ENCODE measurements at places on chromosomes 16 and 17.

DNA sequence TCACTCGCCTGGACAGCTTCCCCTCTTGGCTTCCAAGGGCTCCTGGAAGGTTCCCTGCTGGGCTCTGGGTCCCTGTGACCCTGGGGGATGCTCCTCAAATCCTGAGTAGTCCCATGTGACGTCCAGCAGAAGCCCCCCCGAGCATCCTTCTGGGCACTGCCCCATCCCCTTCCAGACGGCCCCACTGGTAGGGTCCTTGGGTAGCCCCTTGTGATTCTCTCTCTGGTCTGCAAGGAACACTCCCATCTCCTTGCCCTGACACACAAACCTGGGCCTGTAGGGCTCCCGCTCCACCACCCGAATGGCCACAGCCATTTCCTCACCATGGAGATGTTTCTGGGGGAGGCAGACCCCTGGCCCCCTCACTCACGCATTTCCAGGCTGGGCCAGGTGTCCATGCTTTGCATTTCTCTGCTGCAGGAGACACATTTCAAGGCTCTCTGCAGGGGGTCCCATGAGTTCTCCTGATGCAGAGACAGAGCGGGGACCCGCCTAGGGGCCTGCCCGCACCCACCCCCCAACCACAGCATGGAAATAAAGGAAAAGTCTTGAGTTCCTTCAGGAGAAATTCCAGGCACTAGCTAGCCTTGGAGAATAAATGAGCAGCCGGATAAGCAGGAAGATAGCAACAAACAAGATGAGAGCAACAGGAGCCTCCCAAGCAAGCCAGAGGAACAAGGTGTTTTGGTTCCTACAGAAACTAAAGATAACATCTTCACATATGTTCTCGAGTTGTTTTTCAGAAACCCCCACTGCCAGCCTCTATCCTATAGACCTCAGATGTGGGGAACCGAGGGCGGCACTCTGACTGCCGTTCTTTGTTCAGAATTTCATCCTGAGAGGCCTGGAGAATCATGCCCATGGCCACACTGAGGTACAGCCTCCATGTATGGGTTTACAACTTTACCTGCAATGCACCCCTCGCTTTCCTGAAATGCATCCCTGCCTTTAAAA is 128.8 kb downstream of the MGAT5B start:
- no peak for DNase-seq

GRCh38 chr17:61536422-61536955 is 54.5 kb downstream of the NACA2 start:
- no peak for DNase-seq

DNA sequence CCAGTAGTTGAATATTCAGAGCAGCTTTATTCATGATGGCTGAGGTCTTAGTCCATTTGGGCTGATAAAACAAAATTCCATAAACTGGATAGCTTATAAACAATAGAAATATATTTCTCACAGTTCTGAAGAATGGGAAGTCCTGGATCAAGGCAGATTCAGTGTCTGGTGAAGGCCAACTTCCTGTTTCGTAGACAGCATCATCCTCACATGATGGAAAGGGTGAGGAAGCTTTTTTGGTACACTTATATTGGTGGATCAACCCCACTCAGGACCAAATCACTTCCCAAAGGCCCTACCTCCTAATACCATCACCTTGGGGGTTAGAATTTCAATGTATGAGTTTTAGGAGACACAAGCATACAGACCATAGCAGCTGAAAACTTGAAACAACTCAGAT is 224.2 kb downstream of the CYB561 start:
- DNase-seq, result no peak

- DNase-seq, result peak; percentile 82
Measured at GRCh38 chr16:88857728-88858339, 907 bp downstream of the TRAPPC2L start.

- DNase-seq, result no peak
Measured at GRCh38 chr17:63925615-63926014, 6.5 kb downstream of the CD79B start.

DNA sequence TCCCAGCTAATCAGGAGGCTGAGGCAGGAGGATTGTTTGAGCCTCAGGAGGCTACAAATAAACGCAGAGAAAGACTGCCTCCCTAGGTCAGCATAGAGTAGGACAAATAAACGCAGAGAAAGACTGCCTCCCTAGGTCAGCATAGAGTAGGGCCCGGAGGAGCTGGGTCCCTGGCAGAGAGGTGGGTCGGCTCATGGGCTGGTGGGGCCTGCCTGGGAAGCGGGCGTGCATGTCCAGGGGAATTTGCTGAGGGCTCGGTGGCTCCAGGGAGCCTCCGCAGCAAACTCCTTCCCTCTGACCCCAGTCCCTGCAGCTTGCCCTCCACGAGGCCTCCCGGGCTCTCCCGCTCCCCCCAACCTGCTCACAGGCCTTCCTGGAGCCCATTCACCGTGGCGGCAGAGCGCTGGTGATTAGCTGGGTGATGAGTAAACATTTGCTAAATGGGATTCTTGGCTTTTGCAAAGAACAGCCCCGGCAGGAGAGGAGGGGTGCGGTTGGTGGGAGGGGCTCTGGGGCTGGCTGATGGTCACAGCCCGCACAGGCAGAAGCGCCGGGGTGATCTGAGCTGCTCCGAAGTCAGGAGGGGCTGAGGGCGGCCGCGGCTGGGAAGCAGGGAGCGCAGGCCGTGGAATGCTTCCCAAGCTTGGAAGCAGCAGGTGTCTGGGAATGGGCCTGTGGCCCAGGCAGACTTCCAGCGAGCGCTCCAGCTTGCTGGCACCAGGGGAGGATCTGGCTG is 93.1 kb downstream of the RTN4RL1 start:
- no peak for DNase-seq

DNA sequence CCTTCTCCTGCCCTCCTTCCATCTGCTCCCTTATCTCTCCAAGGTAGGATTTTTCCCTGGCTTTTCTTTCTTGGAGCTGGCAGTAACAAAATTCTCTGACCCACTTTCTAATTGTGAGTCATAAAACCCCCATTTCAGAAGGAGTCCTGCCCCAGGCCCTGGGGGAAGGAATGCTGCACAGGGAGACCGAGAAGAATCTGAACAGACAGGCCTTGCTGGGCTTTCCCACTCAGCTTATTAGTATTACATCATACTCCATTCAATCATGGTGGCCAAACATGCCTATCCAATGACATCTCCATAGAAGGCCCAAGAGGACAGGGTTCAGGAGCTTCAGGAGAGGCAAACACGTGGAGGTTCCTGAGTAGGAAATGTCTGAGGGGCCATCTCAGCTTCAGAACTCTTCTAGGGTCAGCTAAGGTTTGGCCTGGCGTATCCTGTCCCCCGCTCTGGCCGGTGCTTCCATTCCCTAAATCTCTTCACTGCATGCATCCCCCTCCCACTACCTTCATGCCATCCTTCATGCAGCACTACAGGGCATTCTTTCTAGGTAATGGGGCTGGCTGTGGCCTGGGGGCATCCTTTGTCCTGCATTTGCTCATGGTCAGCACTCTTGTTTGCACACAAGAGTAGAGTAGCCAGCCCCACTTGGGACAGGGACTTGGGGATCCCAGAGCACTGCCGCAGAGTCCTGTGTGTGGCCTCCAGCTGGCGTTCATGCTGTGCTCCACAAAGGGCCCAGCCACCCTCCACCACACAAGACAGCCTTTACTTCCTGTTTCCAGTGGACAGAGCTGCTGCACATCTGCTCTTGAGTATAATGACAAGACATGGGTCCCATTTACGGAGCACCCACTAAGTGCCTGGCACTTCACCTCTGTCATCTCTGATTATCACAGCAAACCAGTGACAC is 8.2 kb downstream of the SLC6A2 start:
- DNase-seq, result no peak

- DNase-seq, result peak; percentile 83
Measured at GRCh38 chr17:45248132-45248957, 13.5 kb downstream of the SPATA32 start.
